ENCODE measurements at places on chromosomes 11 and 22.

DNA sequence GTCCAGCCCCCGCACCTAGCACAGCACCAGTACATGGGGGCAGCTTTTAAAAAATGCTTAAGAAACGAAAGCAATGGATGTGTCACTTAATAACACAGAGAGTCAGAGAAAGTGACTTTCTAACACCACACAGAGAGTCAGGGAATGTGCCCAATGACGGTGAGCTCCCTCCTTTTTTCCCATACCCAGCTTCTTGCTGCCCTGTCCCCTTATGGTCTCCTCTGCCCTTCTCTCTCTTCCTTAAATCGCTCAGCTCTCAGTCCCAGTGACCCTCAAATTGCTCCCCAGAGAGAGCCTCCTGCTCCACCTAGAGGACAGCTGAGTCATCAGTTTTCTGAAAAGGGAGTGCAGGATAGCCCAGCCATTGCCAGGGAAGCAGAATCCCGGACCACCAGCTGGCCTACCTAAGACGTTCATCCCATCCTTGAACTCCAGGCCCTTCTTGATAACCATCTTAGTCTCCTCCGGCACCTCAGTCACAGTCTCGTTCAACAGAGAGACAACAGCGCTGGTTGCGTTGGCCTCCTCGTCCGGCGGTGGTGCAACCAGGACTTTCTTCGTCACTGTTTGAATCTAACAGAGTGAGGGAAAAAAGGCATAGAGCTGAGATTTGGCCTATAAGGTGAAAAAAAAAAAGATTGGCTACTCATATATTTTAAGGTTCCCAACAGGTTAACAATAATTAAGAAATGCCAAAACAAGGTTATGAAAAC is 113.5 kb downstream of the SLC1A2 start:
- peak; percentile 56 for DNase-seq

- DNase-seq: no peak
Measured at GRCh38 chr11:133660202-133660568, 127.9 kb upstream of the OPCML start.

DNA sequence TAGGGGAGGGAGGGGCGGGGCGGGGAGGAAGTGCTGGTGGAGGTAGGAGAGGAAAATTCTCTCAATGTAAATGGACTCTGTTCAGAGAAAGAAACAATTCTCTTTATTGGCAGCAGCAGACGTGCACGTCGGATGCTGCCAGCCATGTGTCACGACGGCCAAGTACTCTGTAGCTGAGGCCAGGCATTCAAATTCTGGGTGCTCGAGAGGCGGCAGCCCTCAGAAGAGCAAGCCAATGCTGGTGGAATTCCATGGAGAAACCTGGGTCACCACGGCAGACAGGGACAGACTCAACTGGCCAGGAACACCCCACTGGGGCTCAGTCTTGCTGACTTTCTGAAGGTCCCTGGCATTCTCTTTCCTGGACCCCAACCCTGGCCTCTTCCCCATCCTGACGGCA is 90.8 kb downstream of the ABTB2 start:
- DNase-seq: no peak

DNA sequence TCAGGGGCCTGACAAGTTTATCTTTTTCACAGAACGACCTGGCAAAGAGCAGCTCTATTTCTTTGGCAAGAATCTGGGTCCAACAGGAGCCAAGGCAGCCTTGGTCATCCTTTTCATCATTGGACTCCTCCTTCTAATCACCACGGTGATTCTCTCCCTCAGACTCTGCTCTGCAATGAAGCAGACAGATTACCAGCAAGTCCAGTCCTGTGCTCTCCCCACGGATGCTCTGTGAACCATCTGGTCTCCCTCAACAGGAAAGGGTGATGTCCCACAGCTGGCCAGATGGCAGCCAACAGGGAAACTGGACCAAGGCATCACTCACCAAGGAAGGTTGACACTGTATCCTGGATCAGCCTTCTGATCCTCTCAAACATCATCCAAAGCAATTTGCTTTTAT is 17.0 kb upstream of the PANX1 start:
- no peak for DNase-seq

DNA sequence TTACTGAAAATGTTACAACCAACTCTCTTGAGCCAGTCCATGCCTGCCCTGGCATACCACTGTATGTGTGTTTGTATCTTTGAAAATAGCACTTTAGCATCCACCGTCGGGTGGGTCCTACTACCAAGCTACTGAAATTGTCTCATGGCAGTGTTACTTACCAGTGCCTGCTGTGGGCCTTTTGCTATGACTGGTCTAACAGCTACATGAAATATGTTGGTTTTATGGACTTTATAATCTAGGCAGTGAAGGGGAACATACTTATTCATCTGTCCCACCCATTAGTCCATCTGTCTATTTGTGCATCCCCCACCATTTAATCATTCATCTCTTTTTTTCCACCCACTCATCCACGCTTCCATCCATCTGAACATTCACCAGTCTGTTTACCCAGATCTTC is 106.0 kb downstream of the NAV2 start:
- no peak for DNase-seq

DNA sequence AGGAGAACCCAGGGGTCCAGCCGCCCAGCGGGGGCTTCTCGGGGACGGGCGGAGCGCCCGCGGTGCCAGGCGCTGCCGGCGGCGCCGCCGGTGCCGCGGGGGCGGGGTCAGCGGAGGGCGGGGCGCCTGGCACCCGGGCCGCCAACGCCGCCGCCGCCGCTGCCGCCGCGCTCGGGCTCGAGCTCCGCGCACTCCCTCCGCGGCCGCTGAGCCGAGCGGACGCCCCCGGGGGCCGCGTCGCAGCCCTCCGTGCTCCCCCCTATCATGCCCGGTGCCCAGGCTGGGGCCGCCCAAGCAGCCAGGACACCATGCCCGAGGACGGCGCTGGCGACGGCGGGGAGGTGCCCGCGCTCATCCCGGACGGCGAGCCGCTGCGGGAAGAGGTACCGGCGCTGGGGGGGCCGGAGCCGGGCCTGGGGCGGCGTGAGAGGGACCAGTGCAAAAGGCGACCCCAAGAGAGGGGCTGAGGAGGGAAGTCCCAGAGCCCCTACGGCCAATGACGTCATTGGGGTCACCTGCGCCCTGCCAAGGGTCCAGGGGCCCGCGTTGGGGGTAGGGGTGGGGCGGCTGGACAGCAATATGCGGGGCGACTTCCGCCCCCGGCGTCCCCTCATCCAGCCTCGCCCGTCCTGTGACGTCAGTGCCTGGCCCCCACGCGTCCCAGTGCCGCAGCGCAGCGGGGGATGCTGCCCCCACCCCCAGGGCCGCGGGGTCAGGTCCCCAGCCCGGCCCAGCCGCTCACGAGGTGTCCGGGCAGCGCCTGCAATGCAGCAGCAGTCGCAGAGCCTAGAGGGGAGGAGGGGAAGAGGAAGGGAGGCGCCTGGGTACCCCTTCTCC is at the start of gene TMEM151A:
TMEM151A (plus strand) TSS at position 189 of the 837 bp plus-strand sequence; CDS start at position 309, 120 bp downstream.
- peak; percentile 58 for DNase-seq

DNA sequence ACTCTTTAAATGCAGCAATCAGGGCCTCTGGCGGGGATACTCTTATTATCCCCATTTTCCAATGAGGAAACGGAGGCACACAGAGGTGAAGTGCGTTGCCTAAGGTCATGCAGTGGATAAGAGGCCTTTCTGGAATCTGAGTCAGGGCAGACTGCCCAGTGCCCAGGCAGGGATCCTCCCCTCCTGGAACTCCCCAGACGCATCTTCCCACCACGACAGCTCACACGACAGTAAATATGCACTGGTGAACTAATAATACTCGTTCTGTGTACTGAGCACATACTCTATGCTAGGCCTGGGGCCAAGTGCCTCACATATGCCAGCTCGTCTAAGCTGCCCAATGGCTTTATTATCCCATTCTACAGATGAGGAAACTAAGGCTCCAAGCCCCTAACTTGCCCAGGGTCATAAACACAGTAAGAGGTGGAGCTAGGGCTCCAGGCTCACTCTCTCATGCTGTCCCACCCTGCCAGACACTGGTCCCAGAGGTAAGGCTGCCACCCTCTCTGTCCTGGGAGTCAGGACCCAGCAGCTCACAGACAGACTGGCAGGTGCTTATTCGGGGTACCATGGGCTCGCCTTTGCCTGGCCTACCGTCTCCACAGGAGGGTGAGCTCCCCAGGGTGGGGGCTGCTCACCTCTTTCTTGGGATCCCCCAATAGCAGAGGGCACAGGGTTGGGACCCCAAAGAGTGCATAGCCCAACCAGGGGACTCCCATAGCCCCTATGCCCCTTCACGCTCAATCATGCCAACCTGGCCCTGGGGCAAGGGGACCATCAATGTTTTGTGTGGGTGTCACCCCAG is 2.3 kb downstream of the IL2RB start:
- no peak for DNase-seq

DNA sequence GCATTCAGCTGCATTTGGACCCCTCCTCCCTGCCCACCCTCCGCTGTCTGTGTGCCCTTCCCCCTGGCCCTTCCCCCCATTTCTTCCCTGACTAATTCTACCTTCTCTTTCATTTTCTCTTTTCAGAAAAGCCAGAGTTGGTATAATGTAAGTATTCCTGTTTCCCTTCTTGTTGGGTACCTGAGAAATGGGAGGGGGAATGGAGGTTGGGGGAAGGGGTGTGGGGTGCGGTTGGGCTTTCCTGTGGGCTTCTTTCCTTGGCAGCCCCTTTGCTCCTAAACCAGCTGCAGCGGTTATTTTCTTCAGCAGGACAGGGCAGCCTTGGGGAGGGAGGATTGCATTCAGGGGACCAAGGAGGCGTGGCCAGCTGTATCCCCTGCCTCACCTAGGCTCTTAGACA is 70.2 kb downstream of the SCN3B start:
- DNase-seq: no peak

- DNase-seq: no peak
Measured at GRCh38 chr22:44497218-44497904, 672 bp downstream of the RTL6 start.

DNA sequence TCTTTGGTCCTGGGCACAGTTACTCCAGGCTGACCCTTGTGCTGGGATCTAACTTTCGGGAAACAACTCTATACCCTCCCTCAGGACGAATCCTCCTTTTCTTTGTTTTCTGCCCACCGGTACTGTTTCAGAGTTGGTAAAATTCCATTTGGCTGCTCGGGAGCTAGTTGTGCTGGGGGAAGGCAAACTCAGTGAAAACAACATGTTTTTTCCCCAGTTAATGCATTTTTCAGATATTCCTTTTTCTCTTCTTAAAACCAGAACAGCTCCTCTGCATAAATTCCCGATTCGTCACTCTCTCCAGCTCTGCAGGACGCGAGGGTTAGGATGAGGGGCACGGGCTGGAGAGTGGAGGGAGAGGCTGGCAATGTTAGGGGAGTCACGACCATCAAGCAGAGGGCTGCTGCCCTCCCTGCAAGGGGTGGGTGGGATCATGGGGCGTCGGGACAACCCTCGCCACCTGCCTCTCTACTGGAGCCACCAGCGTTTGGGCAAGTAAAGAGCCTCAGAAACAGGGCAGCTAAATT is 31.3 kb downstream of the LRRC10B start:
- no peak for DNase-seq

DNA sequence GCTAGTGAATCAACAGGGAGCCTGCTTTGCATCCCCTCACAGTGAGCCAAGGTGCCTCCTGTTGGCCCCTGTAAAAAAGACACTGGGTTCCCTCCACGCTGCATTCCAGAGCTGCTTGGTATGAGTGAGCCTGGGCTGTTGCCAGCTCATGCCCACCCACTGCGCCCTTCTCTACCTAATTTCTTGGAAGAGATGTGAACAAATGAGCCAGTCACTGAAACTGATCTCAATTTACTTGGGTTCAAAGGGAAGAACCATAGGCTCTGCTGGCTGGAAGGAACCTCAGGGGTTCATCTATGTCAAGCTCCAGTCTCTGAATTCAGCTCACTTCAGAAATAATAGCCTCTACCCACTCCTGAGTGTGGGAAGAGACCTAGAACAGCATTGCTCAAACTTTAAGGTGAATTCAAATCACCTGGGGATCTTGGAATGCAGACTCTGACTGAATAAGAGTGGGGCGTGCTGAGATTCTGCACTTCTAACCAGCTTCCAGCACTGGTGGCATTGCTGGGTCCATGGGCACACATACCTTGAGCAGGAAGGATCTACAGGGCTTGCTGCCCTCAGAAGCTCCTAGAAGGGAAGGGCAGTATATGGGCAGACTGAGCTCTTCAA is 5.4 kb upstream of the TMPRSS4 start:
- no peak for DNase-seq

DNA sequence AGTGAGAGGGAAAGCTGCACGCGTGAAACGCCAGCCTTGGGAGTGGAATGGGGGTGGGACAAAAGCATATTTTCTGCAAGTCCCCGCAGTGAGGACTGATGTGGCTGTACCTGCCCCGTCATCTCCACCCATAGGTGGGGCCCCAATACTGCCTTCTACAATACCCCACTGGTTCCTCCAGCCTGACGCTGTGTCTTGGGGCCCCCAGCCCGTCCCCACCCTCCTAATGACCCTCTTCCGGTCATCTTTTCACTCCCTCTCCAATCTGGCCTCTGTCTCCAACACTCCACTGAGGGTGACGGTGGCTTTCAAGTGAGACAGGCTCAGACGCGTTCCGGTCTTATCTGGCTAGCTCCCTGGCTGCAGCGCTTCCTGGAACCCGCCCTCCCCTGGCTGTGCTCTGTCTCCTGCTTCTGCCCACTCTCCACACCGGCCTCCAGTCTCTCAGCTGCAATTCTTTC is 104.2 kb downstream of the MICAL3 start:
- DNase-seq: no peak

DNA sequence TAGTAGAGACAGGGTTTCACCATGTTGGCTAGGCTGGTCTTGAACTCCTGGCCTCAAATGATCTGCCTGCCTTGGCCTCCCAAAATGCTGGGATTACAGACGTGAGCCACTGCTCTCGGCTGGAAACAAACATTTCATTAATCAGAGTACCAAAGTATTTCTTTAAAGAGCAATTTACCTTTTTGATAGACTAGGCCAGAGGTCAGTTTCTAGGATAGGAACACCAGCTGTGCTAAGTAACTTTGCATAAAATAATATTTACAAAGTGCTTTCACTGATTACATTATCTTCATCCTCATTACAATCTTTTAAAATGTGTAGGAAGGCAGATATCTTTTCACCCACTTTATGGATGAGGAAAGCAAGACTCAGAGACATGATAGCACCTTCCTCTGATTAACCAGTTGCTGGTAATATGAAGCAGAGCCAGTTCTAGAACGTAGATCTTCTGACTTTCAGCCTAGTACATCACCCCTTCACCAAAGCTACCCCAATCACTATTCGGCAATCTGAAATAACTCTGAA is 355.2 kb downstream of the SOX6 start:
- no peak for DNase-seq

GRCh38 chr11:68581439-68581838 is 102.9 kb upstream of the GAL start:
- DNase-seq: no peak

- no peak for DNase-seq
Measured at GRCh38 chr11:70573701-70574151, 175.4 kb downstream of the CTTN start.

GRCh38 chr11:111735262-111736116 is 30.7 kb downstream of the PPP2R1B start:
- no peak for DNase-seq
